Fibroblast of pulmonary artery (primary cell): ENCODE measurements at places on chromosomes 12 and 14.

DNA sequence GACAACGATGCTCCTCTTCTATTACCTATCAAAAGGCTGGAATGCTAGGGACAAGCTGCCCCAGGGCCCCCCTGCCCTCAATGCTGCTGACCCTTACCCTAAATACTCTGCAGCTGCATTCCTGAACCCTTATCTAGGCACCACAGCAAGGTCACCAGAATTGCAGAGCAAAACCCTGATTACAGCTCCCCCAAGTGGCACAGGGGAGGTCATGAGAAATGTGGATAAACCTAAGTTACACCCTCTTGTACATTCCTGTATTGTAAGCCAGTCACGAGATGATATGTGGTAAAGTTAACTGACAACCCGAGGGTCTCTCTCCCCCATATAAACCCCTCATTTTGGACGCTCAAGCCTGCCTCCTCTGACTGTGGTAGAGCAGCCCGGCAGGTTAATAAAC lies 411.8 kb upstream of the STXBP6 start:
- DNase-seq = no peak

DNA sequence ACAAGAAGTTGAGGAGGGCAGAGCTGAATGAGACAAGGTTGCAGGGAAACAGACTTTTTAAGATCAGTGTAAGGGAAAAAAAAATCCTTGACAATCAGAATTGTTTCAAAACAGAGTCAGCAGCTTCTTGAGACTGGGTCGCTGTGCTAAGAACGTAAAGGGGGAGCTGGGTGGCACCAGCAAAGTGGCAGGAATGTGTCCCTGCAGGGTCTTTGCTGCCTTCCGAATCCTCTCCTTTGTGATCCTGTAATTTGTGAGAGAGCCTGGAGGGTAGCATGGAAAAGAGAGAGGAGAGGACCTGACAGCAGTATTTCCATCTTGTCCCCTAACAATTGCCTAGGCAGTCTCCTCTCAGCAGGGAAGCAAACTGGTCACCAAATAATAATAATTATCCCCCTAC lies 472.8 kb downstream of the RGS6 start:
- no peak for DNase-seq

DNA sequence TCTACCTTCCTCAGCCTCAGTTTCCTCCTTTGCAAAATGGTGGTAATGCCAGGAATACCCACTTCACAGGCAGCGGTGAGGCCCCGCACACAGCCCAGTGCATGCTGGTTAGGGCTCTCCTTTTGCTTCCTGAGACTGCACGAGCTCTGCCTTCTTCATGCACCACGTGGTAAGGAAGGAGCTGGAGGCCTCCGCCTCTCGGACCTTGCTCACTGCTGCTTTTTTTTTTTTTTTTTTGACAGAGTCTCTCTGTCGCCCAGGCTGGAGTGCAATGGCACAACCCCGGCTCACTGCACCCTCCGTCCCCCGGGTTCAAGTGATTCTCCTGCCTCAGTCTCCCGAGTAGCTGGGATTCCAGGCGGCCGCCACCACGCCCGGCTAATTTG lies 18.1 kb downstream of the TAMALIN start:
- no peak for DNase-seq

GRCh38 chr12:50951112-50951511 lies 1.2 kb upstream of the HIGD1C start:
- no peak for DNase-seq

DNA sequence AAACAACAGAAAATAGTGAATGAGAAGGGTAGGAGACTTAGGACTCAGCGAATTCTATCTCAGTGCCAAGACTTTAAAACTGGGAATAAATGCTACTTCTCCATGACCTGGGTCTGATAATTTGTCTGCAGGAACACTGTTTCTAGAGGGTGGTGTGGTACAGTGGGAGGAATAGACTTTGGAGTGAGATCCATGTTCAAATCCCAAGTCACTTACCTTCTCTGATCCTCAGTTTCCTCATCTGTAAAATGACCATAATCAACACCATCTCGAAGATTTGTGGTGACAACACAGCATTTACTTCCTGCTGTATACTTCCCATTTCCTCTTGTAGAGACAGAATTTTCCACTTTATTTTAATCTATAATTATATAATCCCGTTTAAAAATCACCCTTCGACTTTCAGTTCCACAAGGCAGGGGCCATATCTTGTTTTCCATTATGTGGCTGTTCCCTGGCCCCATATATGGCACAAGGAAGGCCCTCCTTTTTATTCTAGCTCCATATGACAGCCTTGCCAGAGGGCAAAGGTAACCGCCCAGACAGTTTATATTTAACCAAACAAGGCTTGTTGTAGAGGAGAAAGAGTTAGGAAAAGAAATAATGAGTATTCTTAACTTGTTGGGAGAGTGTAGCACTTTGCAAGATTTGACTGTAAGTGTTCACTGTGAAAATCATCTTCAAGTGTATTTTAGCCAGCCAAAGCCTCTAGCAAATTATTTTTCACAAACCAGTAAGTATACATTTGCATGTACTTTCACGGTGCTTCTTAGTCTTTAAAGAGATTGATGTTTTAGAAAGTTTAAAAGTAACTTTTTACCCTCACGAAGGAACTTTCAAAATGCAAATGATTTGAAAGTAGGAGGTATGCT lies 243.1 kb downstream of the AKAP6 start:
- DNase-seq = no peak

- DNase-seq = no peak
Observed at GRCh38 chr12:67649570-67650387, 1.2 kb downstream of the DYRK2 start.

DNA sequence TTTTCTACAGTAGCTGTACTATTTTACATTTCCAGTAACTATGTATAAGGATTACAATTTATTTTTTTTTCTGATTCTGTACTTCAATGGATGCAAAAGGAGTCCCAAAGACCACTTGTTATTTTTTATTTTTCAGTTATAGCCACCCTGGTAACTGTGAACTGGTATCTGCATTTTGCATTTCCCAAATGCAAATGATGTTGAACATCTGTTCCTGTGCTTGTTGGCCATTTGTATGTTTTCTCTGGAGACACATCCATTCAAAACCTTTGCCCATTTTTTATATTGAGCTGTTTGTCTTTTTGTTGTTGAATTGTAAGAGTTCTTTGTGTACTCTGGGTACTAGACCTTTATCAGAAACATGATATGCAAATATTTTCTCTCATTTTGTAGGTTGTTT lies 485.6 kb downstream of the LRIG3 start:
- DNase-seq = no peak

DNA sequence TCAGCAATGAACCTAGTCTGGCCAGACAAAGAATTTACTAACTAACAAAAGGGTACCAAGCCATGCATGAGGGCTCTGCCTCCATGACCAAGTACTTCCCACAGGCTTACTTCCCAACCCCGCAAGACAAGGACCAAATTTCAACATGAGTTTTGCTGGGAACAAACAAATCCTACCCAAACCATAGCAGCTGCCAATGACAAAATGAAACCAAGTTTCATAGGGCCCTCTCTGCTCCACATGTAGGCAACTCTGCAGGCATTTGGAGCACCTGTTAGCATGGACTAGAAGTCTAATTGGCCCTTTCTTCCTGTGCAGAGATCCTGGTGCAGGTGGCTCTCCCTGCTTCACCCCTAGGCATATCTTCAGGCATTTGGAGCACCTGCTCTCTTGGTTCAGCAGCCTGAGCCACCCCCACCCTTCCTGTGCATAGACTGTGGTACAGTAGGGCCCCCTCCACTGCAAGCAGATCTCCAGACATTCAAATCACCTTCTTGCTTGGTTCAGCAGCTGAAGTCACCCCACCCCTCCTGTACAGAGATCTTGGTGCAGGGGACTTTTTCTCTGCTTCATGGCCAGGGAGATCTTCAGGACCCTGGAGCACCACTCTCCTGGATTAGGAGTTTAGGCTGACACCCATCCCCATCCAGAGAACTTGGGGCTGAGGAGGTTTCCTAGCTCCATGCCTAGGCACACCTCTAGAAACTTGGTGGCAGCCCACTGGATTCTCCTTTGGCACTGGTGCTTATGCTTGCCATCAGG lies 308.7 kb downstream of the RPAP3 start:
- DNase-seq = no peak

DNA sequence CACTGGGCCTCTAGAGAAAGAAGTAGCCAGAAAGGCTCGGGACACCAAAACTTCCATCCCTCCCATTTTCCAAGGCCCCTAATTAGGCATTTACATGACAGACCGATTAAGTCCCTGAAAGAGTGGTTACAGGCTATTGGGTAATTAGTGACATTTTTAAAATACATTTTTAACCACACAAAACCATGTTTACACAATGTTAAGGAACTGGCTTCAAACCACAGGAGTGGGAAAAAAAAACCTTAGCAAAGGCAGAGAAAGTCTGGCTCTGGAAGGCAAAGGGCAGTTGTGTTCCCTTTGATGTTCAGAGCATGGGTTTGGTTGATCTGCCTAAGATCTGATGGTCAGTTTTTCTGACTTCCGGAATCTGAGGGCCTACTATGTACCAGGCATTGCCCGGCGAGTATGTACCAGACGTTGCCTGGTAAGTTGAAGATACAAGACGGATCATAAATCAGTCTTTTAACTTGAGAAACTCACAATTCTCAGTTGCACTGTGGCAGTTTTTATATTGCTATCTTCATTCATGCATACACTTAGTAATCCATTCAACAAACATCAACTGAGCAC lies 576.5 kb downstream of the MED13L start:
- DNase-seq = no peak

DNA sequence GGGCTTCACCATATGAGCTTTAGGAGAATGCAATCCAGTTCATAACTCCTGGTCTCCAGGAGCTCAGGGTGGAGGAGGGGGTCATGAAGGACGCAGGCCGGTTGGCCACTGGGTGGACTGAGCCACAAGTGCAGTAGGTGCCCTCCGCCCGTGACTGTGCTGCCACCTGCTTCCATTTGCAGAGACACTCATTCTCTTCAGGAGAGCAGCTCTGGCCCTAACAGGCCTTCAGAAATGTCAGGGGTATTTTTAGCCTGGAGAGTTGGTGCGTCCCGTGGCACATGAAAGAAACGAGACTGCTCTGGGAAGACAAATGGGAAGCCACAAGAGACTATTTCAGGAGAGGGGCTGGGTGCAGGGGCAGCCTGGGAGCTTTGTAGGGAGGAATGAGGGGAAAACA lies 74.6 kb upstream of the MYL2 start:
- no peak for DNase-seq

DNA sequence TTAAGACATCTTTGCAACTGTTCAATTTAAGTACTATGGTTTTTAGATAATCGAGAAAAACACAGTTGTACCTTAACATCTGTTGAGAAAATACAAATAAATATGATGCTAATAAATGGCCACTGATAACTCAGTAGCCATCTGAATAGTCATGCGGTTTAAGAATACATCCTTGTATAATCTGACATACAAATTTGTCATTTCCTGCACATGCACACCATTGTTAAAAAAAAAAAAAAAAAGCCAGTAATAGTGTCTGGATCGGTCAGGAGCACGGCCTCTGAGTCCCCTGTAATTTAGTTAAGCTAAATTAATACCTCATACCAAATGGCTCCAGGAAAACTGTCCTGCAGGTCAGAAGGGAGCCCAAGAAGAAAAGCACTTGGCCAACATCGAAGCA lies 16.8 kb downstream of the RFC5 start:
- DNase-seq = peak; percentile 26

- no peak for DNase-seq
Observed at GRCh38 chr14:31060253-31060875, 34.2 kb upstream of the STRN3 start.

DNA sequence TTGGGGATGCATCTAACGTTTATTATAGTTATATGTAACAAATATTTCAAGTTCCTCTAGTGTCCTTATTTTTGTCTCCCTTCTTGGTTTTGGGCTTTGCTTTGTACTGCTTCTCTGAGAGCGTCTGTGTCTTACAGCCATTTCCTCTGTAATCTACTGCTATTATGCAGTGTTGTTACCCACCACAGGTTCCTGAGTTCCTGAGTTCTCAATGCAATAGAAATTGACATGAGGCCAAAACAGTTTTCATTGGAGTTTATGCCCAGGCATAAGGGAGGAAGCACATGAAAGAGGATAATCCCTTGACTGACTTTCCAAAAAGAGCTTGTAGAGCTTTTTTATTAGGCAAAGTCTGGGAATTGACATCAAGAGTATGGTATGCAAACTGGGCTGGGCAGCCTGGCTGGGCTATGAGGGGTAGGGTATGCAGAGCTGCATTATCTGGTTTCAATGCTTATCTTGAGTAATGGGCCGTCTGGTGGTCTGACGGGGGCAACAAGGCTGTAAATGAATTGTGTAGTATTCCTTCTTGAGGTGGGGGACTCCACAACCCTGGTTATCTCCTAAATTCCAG lies 722.5 kb upstream of the ATXN7L3B start:
- no peak for DNase-seq

- peak; percentile 85 for DNase-seq
Observed at GRCh38 chr12:40010899-40011774, 94.7 kb downstream of the SLC2A13 start.

DNA sequence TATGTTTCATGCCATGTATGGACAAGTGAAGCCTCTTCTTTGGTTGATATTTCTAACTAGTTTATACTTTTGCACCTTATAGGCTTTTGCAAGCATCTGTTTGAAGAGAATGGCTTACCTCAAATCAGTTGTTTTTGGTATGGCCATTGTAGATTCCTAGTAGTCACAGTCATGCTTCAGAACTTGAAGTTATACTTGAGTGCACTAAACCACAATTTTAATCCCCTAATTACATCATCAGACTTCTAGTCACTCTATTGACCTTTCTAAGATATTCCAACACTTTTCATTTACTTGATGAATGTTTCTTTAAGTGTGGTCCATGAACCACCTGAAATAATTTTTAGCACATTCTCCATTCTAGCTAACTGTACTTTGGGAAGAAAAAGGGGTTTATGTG lies 18.6 kb upstream of the KLRB1 start:
- no peak for DNase-seq

DNA sequence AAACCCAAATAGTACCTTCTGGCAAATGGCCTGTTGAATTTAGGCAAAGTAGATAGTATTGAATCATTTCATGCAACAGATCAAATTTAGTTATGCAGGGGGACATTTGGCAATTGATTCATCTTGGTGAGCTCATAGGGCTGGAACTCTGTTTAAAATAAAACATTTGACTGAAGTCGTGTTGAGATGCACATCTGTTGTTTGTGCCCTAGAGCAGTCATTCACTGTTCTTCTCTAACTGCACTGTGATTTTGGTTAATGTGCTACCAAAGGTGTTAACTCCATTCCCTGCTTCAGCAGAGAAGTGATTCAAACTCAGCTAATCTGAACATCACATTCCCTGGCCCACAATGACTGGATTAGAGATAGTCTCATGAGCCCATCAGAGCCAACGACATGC lies 44.0 kb upstream of the CSRP2 start:
- DNase-seq = no peak

- DNase-seq = no peak
Observed at GRCh38 chr14:28876572-28876945, 110.0 kb downstream of the FOXG1 start.

DNA sequence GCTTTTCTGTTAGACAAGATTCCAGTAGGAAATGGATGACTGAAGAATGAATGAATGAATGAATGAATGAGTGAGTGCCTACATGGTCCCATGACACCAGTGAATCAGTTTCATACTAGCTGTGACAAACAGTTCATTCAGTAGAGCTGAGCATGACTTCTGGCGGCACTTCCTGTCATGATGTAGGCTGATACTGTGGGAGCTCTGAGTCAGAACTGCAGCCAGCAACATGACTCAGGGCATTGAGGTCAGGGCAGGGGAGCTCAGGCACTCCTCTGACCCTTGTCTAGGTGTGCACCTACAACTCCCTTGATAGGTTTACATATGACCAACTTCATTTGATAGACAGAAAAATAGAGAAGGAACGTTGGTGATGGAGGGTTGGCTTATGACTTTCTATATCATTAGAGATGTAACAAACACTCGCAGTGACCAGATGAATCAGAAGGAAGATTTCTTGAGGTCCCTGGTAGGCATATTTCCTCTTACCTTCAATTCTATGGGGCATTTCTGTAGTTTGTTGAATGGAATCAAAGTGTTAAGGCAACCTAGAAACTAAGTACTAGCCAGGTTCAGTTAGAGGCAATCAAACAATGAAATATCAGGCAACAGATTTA lies 139.3 kb upstream of the ARHGAP5 start:
- peak; percentile 62 for DNase-seq
